ENCODE measurements at places on chromosomes 3 and 15.

DNA sequence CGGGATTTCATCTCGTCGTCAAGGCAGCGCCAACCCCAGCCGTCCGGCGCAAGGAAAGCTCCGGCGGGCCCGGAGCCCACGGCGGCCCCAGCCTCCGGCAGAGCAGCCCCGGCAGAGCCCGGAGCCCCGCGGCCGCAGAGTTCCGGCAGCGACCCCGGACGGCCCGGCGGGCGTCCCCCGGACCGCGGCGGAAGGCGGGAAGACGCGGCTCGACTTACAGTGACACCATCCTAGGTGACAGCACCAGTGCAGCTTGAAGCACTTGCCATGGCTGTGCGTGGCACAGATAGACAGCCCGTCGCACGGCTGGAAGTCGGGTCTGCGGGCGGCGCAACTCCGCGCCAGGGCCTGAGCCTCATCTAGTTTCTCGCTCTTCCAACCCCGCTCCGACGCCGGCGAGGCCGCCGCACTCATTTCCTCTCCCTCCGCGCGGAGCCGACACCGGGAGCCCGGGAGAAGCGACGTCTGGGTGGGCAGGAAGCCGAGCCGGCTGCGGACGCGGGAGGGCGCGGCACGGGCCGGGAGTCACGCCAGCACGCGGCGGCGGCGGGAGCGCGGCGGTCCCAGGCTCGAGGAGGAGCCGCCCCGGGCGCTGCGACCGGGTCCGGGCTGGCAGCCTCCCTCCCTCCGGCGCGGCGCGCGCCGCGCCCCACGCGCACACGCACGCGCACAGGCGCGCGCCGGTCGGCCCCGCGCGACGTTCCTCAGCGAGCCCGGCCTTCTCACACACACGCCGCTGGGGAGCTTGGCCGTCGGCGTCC is at the start of gene C3orf70:
Gene C3orf70, minus strand, starts transcription at position 651 of the 761 bp plus-strand sequence. Its CDS starts 237 bp downstream, at position 414.
- no peak for DNase-seq

GRCh38 chr3:195210266-195210973 is 60.5 kb downstream of the XXYLT1 start:
- no peak for DNase-seq

DNA sequence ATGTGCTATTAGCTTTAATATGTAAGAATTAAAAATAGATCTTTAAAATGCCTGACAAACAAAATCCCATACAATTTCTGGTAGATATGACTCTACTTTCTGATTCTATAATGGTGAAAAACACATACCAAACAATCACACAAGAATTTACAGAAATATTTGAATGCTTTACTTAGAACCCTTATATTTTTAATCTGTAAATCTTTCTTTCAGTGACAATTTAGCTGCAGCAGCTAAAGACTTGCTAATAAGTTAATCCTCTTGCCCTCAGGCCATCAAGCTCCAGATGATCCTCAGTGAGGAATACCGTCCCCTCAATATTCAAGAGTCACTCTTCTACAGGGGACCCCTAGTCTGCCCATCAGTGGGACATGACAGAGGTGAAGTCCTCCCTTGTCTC is 55.6 kb downstream of the C3orf80 start:
- no peak for DNase-seq

GRCh38 chr15:47673232-47673761 is 44.0 kb upstream of the SEMA6D start:
- DNase-seq = no peak

DNA sequence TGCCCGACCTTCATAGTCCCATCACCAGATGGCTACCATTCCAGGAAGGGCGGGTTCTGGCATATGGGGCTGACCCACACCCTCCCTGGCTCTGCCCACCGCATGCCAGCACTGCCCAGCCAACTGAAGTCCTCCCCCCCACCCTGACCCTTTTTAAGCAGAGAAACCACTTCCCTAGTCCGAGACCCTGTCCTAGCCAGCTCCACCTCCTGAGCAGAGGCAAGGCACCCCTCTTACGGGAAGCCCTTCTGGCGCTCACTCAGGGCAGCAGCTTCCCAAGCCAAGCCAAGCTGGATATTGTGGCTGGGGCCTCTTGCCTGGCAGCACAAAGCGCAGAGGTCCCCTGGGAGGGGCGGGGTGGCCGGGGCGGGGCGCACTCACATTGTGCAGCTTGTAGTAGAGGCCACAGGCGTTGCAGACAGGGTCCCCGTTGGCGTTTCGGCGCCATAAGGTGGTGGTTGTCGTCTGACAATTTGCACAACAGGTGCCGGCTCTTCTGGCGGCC is 11.5 kb downstream of the GATA2 start:
- DNase-seq = no peak

DNA sequence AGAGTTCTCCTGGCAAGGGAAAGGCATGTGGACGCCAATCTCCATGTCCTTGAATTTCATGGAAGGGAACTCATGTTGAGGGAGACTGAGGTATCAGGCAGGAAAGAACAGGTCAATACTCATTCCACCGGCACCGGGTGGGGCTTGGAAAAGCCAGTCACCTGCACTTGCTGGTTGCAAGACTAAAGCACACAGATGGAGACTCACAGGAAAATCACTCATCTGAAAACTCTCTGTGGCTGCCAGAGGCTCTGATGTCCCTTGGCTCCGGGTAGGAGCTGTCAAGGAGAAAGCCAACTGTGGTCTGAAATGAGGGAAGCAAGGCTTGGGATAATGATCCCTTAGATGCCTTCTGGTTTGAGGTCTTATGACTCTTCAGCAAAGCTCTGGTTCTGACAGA is 8.7 kb upstream of the CGNL1 start:
- no peak for DNase-seq

DNA sequence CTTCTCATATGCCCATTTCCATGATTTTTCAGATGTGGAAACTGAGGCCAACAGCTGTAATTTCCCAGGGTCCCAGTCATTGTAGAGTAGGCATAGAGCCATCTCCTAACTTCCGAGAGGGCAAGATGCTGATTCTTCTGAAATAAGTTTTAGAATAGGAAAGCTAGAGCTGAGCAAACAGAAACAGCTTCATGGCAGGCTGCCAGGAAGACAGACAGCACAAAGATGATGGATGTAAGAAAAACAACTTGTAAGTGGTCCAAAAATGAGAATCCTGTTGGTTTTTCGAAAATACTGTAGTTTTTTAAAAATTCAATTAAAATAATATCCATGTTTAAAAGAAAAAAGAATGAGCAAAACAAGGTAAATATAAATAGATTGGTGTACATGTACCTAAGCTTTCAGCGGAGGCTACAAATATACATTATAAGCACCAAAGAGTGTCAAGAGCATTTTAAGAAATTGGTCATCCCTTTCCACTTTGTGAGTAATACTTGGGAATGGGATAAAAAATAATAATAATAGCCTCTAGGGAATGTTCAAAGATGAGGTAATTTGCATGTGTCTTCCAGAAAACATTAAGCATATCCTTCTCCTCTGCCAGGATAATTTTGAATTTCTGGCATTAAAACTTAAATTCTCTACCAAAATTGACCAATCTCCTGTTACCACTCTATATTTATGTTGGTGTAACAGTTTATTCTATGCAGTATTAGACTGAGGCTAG is 406.6 kb downstream of the MECOM start:
- DNase-seq = no peak

DNA sequence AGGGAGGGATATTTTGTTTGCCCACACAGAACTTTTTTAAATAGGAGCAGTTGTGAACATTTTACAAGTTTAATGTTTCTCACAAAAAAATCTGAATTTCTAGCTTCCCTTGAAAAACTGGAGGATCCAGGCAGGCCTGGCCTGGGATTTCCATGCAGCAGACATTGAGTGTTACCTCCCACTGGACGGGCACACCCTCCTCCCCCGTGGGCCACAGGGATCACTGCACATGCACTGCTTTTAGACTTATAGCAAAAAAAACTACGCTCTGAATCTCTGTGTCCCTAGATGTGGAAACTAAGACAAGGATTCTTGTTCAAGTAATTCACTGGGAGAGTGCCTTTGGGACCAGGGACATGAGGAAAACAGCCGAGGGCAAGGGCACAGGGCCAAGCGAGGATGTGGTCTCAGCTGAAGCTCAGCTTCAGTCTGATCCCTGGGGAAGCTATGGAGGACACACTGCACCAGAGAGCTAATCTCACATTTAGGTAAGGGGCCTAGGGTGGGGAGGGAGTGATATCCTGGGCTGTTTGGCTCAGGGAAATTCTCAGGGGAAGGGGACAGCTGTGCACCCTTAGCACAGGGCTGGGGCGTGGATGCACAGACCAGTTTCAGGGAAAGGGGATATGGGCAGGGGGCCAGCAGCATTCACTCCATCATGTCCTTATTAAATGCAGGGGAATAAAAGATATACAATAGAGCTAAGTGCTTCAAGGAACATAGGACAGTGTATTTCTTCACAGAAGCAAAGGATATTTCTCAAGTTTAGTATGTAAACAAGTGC is 46.0 kb downstream of the FSIP1 start:
- DNase-seq = no peak

- DNase-seq = no peak
Measured at GRCh38 chr3:6512172-6512800, 348.6 kb upstream of the GRM7 start.

DNA sequence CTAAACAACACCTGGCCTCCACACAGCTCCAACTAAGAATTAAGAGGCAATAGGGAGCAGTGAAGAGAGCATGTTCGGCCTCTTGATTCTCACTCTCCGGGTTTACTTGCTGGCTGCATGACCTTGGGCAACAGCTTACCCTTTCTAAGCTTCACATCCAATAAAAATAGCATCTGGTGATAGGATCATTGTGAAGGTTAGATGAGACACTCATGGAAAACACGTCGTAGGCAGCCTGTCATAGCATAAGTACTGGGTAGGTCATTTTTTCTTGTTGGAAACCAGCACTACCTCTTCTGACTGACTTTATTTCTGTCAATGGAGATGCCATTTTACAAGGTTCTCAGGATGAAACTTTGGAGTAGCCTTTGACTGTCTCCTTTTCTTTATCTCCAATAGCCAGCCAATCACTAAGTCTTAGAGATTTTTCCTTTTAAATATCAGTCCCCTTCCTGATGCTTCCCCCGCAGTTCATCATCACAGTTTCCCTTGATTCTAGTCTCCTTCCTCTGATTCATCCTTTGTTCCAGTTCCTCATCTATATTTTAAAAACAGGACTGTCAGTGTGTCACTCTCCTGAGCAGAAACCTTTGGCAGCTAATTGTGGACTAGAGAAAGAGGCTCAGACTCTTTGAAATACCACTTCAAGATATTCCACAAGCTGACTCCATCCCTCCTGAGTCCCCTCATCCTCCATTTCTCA is 271.5 kb downstream of the SLC9A9 start:
- no peak for DNase-seq

DNA sequence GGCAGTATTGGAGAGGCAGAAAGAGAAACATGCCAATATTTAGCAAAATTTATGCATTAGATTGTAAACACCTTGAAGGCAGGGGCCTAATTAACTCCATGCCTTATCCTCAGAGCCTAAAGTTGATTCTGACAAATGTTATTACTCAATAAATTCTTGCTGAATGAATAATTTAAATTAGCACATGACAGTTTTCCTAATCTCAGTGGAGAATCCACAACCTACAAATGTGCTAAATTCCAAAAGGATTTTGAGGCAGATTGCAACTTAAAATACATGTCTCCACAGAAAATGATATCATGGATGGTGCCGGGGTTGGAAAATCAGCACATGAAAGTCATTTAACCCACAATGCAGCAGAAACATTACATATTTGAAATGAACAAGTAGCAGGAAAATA is 41.1 kb upstream of the NANOGP8 start:
- no peak for DNase-seq

DNA sequence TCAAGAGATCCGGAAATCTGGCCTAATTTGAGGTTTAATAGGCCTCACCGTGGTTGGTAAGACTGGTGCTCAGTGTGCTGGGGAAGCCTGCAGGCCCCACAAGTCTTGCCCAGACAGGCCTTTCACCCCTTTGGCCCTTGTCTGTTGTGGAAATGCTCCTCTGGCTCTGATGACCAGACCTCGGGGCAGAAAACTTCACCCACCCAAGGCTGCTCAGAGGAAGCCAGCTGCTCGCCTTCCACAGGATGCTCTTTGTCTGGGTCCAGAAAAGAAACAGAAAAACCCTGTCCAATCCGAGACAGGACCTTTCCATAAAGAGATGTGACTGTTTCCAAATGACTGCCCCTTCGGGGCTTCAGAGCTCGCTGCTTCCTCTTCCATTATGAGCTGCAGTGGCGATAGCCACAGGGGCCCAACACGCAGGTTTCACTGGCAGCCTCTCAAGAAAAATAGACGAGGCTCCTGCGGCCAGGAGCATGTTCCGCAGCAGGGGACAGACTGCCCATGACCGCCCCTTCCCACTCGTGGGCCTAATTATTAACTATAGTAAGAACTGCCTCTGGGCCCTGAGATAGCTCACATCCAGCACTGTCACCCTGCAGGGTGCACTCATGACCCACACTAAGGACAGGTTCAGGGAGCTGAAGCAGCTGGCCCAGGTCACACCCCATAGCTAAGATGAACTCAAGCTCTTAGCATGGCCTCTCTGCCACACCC is 6.8 kb upstream of the SNX22 start:
- DNase-seq = no peak

DNA sequence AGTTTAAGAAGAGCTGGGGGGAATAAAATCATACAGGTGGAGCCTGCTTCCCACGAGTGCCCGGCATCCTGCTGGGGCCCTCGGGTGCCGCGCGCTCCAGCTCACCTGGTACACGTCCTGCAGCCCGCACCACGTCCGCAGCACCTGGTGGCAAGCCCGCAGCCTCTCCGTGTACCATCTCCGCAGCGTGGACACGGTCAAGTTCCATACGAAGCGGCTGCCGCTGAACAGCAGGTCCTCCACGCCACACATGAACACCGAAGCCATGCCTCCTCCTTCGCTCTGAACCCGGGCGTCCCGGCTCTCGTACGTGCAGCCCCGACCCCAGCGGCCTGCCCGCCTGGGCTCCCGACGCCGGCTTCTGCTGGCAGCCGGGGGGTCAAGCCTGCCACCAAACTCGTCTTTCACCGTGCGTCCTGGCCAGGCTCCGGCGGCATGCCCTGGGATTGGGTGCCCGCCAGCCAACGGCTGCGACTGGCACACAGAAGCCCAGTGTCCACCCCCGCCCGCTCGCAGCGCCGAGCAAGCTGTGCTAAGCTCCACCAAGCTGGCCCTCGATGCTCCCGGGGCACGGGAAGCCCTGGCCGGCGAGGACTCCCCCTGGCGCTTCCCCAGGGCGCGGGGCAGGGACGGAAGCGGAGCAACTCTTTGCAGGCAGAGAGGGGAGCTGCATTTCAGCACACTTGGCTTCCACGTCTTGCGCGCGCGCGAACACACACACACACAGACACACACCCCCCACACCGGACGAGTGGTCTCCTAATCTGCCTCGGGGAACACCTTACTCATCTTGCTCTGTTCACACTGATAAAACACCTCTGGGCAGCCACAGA is at the start of gene FRMD4B:
Gene FRMD4B, minus strand, starts transcription at position 366 of the 833 bp plus-strand sequence. Its CDS starts 99 bp downstream, at position 267.
- no peak for DNase-seq

- DNase-seq = no peak
Measured at GRCh38 chr3:156788846-156789245, 37.3 kb upstream of the LEKR1 start.

DNA sequence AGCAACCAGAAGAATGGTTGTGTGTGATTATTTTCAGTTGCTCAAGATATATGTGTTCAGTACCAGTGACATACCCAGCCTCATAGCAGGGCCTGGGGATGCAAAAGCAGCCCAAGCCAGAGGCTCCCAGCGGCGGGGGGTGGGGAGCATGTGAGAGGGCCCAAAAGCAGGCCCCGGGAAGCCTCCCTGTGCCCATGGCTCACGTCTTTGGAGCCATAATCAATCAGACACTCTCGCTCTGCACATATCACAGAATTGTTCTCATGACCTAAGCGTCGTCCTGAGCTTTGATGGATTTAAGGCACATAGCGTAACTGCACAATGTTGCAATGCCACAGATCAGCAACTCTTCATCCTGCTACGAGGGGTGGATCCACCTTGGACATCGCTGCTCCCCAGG is 20.8 kb downstream of the KLHL25 start:
- no peak for DNase-seq

Data from stimulated activated CD8-positive, alpha-beta memory T cell treated with anti-CD3 and anti-CD28 coated beads, Interleukin-7, amount 100 ng/mL, for 1 hour (primary cell).